ENCODE measurements at places on chromosomes 12 and 14.
A peak's percentile ranks its signal among the peaks of the same experiment; 100 is the strongest.

- DNase-seq, result no peak
Observed at GRCh38 chr12:22250762-22251161, 83.7 kb downstream of the ST8SIA1 start.

GRCh38 chr14:92633724-92634123, 114.7 kb downstream of the LGMN start:
- DNase-seq, result no peak

- DNase-seq, result no peak
Observed at GRCh38 chr12:80195737-80196136, 96.4 kb downstream of the OTOGL start.

GRCh38 chr14:89454996-89455395, 38.0 kb upstream of the FOXN3 start:
- DNase-seq, result no peak

DNA sequence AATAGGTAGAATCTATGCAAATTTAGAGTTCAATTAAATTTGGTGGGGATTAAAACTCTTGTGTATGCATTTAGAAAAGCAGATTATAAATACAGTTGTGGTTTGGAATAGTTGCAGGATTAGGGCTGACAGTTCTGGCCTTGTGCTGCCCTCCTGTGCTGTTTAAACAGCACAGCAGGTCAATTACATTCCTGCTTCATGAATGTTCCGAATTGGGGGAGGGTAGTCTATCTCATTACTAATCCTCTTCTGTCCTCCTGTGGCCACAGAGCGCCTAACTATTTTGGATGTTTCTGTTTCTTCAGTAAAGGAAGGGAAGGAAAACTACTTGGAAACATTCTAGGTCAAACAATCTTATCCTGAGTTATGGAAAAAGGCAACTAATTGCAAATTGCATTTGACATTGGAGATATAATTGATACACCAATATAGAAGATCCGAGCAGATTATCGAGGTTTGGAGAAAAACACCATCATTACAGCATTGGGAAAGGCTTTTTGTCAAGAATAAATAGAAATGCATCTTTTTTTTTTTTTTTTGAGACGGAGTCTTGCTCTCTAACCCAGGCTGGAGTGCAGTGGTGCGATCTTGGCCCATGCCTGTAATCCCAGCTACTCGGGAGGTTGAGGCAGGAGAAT, 8.7 kb upstream of the GPR19 start:
- no peak for DNase-seq

DNA sequence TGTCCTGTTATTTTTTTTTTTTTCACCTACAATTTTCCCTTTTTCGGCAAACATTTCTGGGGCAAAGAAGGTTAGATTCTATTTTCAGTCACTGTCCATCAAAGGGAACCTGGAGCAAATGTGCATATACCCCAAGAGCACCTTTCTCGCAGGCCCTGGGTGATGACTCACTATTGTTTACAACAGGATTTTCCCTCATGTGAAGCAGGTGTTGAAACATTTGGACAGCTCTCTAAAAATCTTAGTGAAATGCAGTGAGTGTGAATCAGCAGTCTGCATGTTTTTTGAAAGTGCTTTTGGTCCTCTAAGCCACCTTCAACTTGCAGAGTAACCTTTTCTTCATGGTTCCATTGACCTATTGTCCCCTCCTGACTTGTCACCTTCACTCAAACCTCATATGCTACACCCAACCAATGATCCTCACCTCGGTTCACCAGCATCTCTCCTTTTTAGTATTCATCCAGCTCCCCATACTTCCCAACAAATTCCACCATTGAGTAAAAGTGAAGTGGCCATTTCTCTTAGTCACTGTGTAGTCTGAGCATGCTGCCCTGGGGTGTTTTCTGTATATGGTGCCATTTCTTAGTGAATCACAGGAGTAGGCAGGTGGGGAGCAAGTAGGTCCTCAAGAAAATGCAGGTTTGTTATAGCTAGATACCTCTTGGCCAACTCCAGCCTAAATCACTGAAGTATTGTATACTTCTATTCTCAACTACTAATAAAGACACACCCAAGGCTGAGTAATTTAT, 260.2 kb downstream of the BMP4 start:
- no peak for DNase-seq

- DNase-seq, result peak; percentile 87
Observed at GRCh38 chr12:45170456-45171042, 45.3 kb upstream of the ANO6 start.

DNA sequence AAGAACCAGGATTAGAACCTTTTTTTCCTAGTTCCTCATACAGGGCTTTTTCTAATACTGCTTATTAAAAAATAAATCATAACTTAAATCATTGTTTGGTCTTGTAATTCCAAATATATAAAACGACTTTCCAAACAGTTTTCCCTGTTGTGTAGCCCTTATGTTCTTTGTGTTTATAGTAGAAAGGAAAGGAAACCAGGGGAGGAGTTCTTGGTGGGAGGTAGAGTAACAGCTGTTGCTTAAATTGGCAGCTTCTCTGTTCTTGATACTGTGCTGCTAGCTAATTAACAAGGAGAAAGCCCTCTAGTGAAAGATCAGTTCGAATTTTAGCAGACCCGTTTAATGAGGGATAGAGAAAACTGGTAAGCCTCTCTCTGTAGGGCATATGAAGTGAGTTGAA, 15.0 kb downstream of the SRP54 start:
- DNase-seq, result no peak

GRCh38 chr14:88005050-88005481, at the start of gene GPR65:
Gene GPR65 (plus strand): TSS chr14:88005135. CDS start chr14:88010848, 5,713 bp downstream.
- no peak for DNase-seq

DNA sequence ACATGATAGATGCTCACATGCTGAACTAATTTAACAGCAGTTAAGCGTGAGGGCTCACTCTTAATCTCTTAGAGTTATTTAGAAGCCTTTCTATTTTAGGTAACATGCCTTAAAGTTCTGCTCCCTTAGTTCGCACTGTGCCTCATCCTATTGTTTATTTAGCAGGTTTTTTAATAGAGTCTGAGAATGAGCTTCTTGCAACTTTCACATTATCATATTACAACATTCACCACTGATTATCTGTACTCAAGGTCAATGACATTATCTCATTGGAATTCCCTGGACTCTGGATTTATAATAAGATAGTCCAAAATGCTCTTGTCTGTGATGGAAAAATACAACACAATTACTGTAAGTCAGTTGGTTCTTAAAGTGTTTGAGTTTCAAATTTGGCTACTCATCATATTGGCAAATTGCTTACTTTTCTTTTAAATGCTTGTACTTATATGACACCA, 183.6 kb upstream of the SLC38A2 start:
- no peak for DNase-seq

GRCh38 chr14:91516663-91517388, 6.7 kb upstream of the PPP4R3A start:
- no peak for DNase-seq

DNA sequence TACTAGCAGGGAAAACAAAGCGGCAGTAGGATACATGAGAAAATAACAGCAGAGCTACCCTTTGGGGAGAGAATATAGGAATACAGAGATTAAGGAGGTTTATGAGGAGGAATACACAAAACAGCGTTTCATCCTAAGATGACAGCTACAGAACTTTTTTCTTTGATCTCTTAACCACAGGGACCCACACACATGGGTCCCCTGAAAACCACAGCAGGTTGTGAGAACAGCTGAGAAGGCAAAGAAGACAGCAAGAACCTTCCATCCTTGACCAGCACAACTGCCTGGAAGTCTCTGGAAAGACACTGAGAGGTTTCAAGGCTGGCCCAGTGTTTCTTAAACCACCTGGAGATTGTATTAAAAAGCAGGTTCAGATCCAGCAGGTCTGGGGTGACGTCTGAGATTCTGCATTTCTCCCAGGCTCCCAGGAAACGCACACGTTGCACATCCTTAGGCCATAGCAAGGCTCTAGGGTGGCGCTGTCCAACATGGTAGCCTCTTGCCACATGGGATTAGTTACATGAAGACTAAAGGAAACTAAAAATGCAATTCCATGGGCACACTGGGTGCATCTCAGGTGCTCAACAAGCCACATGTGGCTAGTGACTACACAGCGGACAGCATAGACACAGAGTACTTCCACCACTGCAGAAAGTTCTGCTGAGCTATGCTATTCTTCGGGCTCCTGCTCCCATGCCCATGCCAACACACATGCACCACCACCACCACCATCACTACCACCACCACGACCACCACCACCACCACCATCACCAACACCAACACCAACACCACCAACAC, 92.3 kb downstream of the FOXN3 start:
- DNase-seq, result no peak

- DNase-seq, result no peak
Observed at GRCh38 chr12:23560611-23561010, 388.9 kb downstream of the SOX5 start.

DNA sequence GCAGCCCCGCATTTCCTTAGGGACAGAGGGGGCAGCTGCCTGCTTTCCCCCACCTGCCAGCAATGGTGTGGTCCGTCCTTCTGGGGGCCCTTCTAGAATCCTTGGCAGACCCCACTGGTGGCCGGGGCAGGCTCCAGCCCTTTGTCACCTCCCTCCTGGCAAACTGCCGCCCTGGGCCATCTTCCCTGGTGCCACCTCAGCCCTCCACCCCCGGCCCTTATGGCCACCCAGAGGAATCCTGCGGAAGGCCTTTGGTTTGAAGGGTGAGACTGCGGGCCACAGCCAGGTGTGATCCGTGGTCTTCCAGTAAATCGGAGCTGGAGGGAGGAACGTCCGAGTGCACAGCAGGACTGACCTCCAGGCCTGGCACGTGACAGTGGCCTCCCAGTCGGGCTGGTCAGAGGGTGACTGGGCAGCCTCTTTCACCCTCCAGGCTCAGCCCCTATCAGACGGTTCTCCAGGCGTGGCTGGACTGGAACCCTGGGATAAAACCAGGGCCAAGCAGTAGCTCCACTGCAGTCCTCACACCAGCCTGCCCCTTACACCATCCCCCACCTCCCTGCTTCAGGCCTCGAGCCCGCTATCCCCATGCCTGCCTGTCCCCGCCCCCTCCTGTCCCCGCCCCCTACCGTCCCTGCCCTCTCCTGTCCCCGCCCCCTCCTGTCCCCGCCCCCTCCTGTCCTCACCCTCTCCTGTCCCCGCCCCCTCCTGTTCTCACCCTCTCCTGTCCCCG, 12.4 kb downstream of the FBRSL1 start:
- DNase-seq, result no peak

DNA sequence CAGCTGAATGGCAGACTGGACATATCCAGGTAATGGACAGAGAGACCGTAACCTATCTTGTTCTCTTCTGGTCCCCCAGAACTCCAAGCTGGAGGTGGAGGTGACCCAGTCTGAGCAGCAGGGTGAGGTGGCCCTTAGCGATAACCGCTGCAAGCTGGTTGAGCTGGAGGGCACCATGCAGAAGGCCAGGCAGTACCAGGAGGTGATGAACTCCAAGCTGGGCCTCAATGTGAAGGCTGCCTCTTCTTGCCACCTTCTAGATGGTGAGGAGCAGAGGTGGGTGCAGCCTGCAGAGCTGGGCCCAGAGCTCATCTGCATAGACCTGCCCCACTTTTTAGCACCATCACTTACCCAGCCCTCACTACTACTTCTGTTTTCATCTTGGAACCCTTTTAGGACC, 7.2 kb upstream of the KRT86 start:
- DNase-seq, result peak; percentile 30

GRCh38 chr12:570921-571794, 92.1 kb downstream of the NINJ2 start:
- peak; percentile 68 for DNase-seq

GRCh38 chr12:33795536-33795935, 226.8 kb upstream of the ALG10 start:
- no peak for DNase-seq

DNA sequence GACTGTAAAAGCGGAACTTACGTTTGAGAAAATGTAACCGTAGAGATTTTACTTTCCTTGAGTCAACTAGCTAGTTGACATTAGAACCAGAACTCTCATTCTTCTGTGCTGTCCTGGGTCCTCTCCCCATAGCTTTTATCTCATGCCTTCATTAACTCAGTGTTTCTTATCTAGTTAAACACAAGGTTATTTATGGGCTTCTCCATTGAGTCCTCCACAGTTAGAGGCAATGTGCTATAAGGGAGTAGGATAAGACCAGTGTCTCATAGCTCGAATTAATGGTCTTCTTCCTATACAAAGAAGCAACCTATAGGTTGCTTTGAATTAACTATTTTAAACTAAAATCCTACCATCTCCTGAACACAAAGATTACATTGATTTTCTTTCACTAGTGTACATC, 129.8 kb downstream of the ACSS3 start:
- no peak for DNase-seq

DNA sequence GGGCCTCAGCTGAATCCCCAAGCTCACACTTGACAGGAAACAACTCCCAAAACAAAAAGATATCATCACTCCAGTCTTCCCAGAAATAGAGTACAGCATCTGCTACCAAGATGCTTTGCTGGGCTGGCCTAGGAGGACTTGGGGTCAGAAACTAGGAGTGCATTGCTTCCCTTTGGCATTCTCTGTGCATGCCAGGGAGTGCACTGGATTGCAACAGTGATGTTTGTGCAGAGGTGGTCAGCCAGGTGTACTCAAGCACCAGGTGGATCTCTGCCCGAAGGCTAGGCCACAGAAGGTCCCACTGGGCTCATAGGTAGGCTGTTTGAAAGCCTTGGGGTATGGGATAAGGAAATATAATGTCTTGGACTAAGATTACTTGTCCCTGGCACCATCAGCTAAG, 51.1 kb downstream of the RAB35 start:
- DNase-seq, result no peak

DNA sequence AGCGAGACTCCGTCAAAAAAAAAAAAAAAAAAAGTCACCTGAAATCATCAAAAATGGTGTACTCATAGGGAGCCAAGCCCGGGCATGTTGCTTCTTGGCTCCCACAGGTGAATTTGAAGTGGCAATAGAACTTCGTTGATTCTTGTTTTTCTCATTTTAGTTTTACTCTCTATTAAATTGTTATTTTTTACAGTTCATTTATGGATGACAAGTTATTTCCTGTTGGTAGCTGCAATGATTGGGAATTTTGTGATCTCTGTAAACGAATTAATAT, 1.3 kb downstream of the TM7SF3 start:
- no peak for DNase-seq

DNA sequence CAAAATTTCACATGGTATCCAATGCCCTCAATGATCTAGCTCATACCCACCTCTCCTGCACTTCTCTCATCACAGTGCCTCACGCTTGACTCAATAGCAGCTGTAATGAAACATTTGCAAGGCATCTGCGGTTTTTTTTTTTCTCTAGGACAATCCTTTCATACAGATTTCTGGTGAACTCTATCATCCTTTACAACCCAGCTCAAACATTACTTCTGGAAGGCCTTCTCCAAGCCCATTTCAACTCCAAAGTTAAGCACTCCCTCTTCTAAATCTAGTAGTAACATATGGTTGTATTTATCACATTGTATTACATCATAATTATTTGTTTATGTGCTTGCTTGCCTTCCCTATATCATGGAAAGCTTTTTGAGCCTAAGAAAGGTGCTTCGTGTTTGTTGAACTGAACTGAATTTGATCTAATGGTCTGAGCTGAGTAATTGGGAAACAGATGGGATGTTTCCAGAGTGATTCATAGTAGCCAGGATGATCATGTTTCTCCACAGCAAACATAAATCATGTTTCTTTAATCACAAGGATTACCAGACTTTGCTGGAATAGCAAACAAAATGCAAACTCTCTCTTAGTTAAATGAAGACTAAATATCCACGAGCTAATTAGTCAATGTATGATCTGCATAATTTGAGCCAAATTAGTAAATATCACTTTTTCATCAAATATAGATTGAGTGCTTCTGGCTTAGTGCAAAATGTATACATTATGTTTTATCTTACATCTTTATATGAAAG, 14.3 kb downstream of the CFL2 start:
- DNase-seq, result no peak

- no peak for DNase-seq
Observed at GRCh38 chr12:50104417-50105366, 884 bp downstream of the GPD1 start.

- DNase-seq, result no peak
Observed at GRCh38 chr12:25052914-25053211, 104.0 kb upstream of the BCAT1 start.

GRCh38 chr12:112801055-112801454, 9.5 kb downstream of the RPH3A start:
- no peak for DNase-seq

Data from spleen (tissue), 13 donors.